Spinal cord (tissue), 10 donors: ENCODE measurements at places on chromosomes 16 and 17. TPM values are rescaled to one million over a fixed set of nuclear protein-coding genes. Genes with fewer than 3 reads are reported as not detected.

USH1G gene
- polyA plus RNA-seq = 0.41 TPM

NXPH3 gene
- polyA plus RNA-seq = 7.5 TPM

HBA2 gene
- 1,794 TPM for polyA plus RNA-seq

COIL gene
- 22.1 TPM for polyA plus RNA-seq
